ENCODE measurements at places on chromosomes 1 and 21.

DNA sequence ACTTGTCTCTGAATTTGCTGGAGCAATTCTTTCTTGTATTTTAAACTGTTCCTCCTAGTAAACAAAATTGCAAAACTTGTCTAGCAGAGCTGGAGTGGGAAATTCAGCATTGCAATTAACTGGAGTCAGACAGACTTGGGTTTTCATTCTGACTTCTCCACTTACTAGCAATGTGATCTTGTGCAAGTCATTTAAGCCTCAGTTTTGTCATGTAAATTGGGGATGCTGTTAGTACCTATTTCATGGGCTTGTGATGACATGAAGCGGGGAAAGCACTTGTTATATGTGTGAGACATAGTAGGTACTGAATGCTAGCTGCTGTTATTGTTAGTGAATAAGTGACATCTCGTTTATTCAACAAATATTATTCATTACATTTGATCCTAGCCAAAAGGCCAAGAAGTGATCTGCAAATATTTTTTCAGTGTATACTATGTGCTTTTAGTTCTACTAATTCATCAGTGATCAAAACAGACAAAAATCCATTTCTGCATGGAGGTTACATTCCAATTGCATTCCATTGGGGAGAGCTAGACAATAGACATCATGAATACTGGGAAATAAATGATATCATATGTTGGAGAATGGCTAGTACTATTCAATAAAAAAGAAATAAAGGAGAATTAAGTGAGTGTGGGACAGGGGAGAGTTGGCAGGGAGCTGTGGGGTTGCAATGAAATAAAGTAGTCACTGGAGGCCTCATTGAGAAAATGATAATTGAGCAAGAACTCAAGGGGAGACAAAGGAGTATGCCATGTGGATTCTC lies 47.1 kb downstream of the CACHD1 start:
- DNase-seq = no peak

DNA sequence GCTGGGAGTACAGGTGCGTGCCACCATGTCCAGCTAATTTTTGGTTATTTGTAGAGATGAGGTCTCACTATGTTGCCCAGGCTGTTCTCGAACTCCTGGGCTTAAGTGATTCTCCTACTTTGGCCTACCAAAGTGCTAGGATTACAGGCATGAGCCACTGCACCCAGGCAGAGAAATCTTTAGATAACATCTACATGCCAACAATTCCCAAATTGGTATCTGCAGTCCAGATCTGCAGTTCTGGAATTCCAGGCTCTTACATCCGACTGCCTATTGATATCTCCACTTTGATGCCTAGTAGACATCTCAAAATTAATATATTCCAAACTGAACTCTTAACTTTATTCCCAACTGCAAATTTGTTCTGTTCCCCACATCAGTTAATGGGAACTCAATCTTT lies 23.3 kb downstream of the INAVA start:
- no peak for DNase-seq

DNA sequence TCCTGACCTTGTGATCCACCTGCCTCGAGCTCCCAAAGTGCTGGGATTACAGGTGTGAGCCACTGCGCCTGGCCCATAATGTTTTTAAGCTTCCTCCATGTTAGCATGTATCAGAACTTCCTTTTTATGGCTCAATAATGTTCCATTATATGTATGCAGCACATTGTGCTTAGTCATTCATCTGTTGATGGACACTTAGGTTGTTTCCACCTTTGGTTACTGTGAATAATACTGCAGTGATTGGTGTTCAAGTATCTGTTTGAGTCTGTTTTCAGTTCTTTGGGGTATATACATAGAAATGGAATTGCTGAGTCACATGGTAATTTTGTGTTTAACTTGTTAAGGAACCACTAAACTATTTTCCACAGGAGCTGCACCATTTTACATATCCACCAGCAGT lies 17.7 kb downstream of the CMPK1 start:
- no peak for DNase-seq

- DNase-seq = no peak
Measured at GRCh38 chr1:52186449-52186848, 44.6 kb downstream of the ZFYVE9 start.

DNA sequence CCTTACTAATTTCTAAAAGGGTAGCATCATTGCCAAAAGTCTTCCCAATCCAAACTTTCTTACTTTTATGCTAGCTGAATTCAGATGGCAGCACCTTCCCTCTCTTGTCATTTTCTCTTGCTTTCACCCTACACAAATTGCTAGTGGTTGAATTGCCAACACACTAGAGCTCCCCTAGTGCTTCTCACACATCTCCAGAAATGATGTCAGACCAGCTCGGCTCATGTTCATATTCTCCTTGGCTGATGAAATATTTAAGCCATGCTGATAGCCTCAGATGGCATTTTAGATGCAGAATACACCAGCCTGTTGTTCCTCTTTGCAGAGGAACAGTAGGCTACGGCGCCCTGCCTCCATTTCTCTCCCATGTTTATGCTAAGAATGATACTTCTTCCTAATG lies 256.9 kb downstream of the PTBP2 start:
- no peak for DNase-seq

Measured in pancreas (tissue), 10 donors.